ENCODE measurements at places on chromosomes 3 and 15. TPM values are rescaled to one million over a fixed set of nuclear protein-coding genes. Genes with fewer than 3 reads are reported as not detected.

SST gene
- 140 TPM for polyA plus RNA-seq

PSTPIP1 gene
- 2.4 TPM for polyA plus RNA-seq

CHL1 gene
- polyA plus RNA-seq = 5.4 TPM

BFSP2 gene
- 1.0 TPM for polyA plus RNA-seq

RBP2 gene
- polyA plus RNA-seq = not detected

GADL1 gene
- 0.64 TPM for polyA plus RNA-seq

SLC15A2 gene
- 2.9 TPM for polyA plus RNA-seq

HTR3E gene
- polyA plus RNA-seq = not detected

ADGRG7 gene
- not detected for polyA plus RNA-seq
